ENCODE measurements at places on chromosomes 12 and 14. TPM values are rescaled to one million over a fixed set of nuclear protein-coding genes. Genes with fewer than 3 reads are reported as not detected.

YBX3 gene
- 150 TPM for total RNA-seq

REM2 gene
- 0.28 TPM for total RNA-seq

- no peak within 1 kb of the TSS for H3K27ac ChIP-seq
- H3K4me3 ChIP-seq, result peak within 1 kb of the TSS; percentile 65
- H3K36me3 ChIP-seq, result no peaks in the 10 kb centered on the region
- DNase-seq, result no peak
- H3K27me3 ChIP-seq, result peaks cover 64% of the 10 kb centered on the region
Measured at GRCh38 chr12:71439613-71440344, at the start of gene LGR5. Gene LGR5 (plus strand): TSS chr12:71439798. CDS start chr12:71440081, 283 bp downstream.

GRCh38 chr12:113684908-113685782 lies 213.5 kb upstream of the LHX5 start:
- DNase-seq, result no peak
- H3K36me3 ChIP-seq, result no peaks in the 10 kb centered on the region
- no peaks in the 10 kb centered on the region for H3K4me1 ChIP-seq

- no peak overlapping the region for H3K27ac ChIP-seq
- no peak for DNase-seq
- peaks cover 9% of the 10 kb centered on the region for H3K4me1 ChIP-seq
- H3K4me3 ChIP-seq, result no peak overlapping the region
Measured at GRCh38 chr12:14651371-14651770, 45.0 kb downstream of the GUCY2C start.
